ENCODE measurements at places on chromosomes 1 and 21.

- DNase-seq: peak; percentile 13
Measured at GRCh38 chr1:169546087-169546995, 39.9 kb downstream of the F5 start.

DNA sequence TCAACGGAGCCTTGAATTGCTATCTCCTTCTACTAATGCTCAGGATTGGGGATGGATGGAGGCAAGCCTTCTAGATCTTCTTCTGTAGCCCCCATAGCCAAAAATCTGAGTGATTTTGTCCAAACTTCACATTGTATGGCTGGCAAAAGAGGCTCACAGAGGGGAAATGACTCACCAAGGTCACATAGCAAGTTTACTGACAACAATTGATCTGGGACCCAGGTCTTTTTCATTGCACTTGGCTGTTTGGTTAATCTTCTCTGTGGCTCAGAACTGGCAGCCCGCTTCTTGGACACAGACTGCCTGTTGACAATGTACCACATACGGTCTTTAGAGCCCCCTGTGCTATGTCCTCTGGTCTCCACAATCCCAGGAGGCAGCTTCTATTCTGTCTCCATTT lies 3.0 kb upstream of the LACTBL1 start:
- no peak for DNase-seq

- DNase-seq: no peak
Measured at GRCh38 chr1:61925591-61926298, 183.5 kb downstream of the PATJ start.

DNA sequence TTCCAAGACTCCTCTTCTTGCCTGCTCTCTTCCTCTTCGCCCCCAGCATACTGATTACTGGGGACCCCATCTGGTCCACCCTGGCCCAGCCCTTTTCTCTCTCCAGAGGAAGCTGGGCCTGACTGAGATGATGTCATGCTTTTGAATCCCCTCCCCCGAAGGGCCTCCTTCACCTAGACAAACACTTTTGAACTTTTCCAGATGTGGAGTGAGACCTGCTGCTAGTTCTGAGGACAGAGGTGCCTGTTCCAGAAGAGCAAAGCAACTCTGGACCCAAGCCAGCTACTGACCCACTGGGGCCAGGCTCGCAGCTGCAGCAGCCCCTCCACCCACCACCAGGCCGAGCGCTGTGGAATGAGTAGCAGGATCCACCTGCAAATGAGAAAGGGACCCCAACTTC lies 8.4 kb downstream of the CD34 start:
- DNase-seq: no peak

DNA sequence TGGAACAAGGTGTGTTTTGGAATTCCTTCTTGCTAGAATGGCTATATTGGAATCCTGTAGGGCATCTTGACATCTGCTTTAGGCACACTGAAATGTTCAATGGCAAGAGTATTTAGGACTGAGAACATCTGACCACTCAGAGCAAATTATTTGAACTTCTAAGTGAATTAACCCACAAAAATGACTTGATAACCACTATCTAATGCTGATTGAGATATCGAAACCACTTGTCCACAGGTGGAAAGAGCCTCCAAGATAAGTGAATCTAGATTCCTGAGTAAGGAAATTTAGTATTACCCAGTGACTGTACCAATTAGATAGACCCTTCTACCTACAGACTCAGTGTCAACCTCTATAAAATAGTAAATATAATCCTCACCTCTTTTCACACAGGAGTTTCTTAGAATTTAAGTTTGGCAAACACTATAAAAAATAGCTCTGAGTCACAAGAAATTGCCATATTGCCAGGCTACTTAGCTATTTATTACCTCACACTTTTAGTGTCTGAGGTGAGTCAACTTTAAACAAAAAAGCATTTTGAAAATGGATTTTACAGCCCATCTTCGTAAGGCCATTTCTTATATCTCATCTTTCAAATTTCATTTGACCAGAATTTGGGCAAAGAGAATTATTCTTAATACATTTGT lies 421.8 kb downstream of the PTBP2 start:
- no peak for DNase-seq

DNA sequence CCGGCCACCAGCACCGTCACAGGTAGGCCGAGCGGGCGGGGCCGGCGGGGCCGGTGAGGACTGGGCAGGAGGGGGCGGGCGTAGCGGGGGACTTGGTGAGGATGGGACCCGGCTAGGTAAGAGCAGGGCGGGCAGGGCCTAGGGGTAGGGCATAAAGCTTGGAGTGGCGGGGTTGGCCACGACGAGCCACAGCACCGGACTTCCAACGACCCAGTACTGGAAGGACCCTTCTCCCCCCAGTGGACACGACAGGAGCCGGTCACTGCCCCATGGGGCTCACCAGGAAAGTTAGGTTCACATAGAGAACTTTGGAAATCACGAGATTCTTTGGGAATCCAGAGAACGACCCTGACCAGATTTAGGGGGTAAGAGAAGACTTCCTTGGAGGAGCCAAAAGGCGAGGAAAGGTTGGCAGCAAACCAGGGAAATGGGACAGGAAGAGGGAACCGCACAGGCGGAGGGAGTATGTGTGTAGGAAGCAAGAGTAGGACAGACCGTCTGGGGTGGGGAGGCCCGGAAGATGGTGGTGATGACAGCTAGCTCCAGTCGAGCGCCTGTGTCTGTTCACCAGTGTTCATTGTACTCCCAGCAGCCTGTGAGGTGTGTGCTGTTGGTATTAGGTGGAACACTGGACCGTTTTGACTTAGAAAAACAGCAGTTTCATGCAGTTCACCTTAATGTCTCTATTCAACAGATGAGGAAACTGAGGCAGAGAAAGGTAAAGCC lies 20.4 kb downstream of the ZNF362 start:
- DNase-seq: no peak

GRCh38 chr1:174743654-174744561 lies 255.8 kb upstream of the CACYBP start:
- DNase-seq: no peak

- no peak for DNase-seq
Measured at GRCh38 chr1:184356891-184357290, 29.9 kb upstream of the C1orf21 start.

DNA sequence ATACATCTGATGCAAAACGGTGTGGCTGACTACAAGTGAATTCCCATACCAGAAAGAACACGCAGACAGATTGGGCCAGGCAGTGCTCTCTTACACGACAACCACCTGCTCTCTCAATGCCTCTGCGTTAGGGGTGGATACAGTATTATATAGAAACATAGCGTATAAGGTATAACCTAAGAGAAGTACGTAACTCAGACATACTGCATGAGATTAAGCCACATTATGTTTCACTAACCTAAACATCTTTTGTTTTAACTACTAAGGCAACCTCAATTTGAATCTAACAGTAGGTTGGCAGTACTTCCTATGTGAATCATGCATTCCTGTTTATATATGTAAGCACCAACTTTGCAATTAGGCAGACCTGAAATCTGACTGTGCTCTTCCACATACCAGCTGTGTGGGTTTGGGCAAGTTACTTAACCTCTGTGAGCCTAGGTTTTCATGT lies 58.1 kb upstream of the COA6 start:
- DNase-seq: no peak

GRCh38 chr1:54499360-54500106 lies 48.5 kb upstream of the ACOT11 start:
- no peak for DNase-seq

DNA sequence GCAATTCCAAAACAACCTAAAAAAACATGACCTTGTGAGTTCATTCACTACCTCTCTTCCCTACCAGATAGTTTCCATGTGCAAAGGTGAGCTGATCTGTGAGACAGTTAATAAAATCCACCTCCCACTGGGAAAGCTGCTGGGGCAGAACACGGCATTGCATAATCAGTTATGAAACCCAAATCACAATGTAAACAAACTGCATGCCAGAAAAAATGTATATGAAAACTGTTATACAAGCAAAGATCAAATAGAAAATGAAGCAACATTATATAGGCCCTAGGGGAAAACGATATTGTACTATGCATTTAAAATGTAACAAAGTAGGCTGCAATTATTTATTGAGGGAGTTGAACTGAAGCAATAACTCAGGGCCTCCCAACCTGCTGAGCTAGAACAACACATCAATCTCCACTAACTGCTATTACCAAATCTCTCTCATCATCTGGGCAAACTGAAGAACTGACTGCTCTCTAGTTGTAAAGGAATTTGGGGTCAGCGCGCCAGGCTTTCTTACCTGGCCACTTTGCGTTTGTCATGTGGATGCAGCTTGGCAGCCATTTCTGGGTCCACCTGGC lies 31.0 kb downstream of the TRIT1 start:
- DNase-seq: no peak

- no peak for DNase-seq
Measured at GRCh38 chr1:153122831-153123421, 9.6 kb upstream of the SPRR2F start.

GRCh38 chr1:30807318-30808066 lies 49.9 kb upstream of the LAPTM5 start:
- no peak for DNase-seq

DNA sequence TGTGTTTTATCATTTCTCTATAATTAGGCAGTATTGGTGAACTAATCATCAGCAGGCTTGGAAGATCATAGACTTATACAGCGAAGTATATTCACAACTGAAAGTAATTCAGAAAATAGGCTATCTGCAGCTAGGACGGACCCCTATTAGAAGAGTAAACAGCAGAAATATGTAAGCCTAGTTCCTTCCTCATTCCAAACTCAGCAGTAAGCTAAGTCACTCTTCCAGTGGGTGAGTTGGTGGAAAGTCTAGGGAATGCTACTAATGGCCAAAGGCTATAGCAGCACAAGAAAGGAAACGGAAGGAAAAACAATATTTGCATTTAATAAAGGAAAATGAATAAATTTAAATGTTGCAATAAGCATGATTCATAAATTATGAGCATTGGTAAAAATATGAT lies 918.1 kb upstream of the TMPRSS15 start:
- DNase-seq: no peak

GRCh38 chr21:45064618-45065399 lies 9.6 kb upstream of the ADARB1 start:
- no peak for DNase-seq

DNA sequence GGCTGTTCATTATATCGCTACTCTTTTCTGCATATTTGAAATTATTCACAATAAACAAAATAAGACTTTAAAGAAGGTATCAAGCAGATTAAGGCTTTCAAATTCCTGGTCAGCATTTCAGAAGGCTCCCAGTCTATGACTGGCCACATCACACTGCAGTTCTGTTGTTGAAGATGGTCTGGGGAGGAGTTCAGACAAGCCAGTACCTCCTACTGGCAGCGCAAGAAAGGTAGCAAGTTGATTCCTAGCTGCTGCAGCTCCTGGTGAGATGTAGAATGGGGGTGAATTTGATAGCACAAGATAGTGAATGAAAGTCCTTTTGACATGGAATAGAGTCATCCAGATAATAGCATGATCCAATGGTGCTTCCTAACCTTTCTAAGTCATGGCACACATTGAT lies 88.2 kb upstream of the BEND5 start:
- DNase-seq: no peak

GRCh38 chr1:175757381-175758015 lies 14.1 kb upstream of the TNR start:
- DNase-seq: no peak

DNA sequence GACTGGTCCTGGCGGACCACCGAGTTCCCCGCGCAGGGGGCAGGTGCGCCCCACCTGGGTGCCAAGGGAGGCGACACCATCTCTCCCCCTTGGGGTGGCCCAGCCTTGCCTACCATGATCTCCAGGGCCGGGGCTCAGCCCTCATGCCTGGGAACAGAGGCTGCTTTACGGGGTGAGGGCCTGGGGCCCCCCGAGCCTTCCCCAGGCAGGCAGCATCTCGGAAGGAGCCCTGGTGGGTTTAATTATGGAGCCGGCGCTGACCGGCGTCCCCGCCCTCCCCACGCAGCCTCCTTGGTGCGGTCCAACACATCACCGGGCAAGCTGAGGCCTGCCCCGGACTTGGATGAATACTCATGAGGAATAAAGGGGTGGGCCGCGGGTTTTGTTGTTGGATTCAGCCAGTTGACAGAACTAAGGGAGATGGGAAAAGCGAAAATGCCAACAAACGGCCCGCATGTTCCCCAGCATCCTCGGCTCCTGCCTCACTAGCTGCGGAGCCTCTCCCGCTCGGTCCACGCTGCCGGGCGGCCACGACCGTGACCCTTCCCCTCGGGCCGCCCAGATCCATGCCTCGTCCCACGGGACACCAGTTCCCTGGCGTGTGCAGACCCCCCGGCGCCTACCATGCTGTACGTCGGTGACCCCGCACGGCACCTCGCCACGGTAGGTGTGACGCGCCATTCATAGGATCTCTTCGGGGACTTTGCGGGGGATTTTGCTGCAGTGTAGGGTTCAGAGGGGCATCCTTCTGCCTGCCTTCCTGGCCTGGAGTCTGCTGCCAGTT lies 38.2 kb downstream of the TP73 start:
- no peak for DNase-seq

DNA sequence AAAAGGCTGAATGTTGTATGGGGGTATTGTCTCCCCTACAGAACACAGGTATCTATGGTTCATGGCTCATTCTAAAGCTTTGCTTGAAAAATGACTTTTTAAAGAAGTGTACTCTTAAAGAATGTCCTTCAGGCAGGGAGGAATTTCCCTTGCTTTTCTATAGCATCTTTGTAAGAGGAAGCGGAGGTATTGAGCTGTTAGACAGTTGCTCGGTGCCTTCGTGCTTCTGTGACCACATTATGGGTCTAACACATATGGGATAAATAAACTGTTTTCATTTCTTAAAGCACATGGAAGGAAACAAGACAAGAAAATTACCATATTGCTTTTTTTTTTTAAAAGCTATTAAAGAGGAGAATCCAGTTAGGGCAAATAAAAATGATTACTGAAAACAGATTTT lies 182.9 kb downstream of the NTNG1 start:
- DNase-seq: no peak

DNA sequence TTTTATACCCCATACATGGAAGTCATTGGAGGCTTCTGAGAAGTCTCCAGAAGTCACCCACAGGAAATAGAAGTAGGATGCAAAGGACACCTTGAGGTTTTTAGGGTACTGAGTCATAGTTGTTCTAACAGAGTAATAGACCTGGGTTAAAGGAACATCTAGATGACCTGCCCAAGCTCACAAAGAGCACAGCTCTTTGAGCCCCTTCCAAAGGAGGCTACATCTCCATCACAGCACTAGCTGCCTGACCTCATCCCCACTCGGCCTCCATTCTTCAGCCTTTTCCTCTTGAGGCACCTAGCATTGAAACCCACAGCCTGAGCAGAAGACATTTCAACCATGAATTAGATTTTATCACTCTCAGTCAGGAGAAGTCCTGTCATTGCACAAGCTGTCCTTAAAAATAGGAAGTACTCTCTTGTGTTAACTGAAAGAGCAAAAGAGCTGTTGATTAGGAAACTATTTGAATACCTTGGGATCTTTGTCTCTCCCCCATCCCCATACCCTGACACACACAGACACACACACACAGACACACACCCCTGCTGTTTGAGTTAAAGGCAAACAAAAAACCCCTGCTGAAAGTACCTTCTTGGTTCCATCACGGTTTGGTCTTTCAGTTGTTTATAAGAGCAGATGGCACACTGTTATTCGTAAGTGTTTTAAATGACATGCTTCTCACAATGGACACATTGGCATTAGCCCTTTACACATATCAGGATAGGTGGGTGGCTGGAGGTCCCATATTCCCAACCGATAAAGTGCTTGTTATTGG lies 22.2 kb downstream of the MKNK1 start:
- no peak for DNase-seq

Measured in activated CD8-positive, alpha-beta memory T cell treated with anti-CD3 and anti-CD28 coated beads for 1 hour (primary cell).